Stimulated activated CD4-positive, alpha-beta T cell treated with anti-CD3 and anti-CD28 coated beads, Interleukin-1b, Interleukin-23, amount 100 ng/mL, for 1 hour (primary cell): ENCODE measurements at places on chromosomes 5 and 9.
A peak's percentile ranks its signal among the peaks of the same experiment; 100 is the strongest.

- DNase-seq: no peak
Observed at GRCh38 chr5:1778138-1779020, 21.3 kb downstream of the MRPL36 start.

DNA sequence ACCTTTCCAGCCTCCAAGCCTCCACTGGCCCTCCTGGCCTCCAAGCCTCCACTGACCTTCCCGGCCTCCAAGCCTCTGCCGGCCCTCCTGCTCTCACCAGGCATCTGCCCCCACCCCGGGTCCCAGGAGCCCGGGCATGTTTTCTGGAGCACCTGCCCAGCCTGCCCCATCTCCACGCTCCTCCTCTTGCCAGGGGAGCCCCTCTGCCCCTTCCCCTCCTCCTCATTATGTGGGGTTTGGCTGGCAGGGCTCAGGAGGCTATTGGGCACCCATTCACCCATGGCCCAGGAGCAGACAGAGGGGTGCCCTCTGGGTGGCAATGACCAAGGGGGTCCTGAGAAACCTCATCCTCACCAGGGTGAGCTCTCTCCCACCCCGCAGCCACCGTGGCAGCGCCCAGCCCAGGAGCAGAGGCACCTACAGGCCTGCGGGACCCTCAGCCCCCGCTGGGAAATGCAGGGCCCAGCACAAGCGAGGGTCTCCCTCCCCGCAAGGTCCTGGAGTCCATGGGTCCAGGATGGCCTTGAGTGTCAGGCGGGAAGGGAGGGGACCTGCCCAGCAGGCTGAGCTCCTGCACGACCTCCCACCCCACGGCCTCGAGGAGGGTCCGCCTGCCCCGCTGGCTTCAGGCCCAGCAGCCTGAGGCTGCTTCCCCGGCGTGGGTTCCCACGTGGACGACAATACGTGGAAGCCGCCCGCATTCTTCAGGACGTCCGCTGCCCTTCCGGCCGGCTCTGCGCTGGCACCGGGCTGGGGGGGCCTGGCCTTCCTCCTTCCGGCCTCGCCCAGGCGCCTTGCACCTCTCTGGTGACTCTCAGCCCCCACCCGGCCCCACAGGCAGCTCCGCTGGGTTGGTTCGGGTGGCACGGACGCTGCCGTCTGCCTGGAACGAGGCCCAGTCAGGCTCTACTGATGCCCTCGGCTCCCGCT, 51.4 kb upstream of the NRARP start:
- no peak for DNase-seq

- DNase-seq: no peak
Observed at GRCh38 chr5:58544926-58545325, 37.9 kb upstream of the RAB3C start.

DNA sequence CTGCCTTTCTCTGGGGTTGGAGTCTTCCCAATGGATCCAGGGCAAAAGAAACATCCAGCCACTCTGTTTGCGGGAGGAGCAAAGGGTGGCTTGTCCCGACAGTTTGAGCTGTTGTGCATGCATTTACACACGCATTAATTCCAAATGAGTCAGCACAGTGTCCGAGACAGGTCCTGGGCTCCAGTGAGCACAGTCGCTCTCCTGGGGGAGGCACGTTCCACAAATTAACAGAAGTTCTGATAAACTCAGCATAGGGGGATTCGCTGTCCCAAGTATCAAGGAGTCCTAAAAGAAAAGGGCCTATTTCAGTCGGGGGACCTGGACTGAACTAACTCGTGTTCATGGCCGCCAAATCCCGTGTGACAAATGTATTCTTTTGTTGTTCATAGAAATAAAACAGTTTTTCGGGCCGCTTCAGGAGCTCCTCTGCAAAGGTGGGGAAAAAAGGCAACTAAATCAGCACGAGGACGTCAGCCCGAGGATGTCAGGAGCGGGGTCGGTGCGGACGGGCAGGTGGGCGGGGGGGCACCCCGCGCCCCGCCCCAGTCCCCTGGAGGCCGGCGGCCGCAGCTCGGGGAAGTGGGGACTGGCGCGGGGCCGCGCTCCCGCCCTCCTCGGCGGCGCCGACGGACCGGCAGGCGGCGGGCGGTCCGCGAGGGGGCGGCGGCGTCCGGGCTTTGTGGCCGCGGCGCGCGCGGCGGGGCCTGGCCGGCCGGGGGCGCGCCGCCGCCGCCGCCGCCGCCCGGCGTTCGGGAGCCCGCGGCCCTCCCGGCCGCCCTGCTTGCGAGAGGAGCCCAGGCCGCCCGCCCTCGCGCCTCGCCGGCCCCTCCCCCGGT, at the start of gene MSANTD3:
TSS of gene MSANTD3 (plus strand) at position 614 of the 836 bp plus-strand sequence. CDS start 14,796 bp downstream, outside the sequence.
- peak; percentile 16 for DNase-seq

DNA sequence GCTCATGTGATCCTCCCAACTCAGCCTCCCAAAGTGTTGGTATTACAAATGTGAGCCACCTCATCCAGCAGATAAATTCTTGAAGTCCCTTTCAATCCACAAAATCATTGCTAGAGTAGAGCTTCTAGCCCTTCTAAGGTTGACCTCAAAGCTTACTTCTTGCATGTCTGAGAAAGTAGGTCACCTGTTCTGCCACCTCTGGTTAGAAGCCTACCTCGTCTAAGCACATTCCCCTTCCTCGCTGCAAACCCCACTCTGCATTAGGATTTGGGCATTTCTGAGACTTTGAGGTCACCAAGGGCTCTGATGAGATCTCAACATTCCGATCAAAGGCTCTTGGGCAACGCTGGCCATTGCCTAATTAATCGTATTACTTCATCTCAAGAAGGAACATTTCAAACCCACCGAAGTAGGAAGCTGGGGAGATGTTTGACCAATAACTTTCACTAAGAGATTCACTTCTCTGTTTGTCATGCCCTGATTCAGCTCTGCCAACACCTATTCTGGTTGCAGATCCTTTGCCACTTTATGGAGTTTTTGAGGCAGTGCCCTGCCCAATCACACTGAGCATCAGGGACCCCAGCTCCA, 8.6 kb downstream of the ADAM19 start:
- no peak for DNase-seq

DNA sequence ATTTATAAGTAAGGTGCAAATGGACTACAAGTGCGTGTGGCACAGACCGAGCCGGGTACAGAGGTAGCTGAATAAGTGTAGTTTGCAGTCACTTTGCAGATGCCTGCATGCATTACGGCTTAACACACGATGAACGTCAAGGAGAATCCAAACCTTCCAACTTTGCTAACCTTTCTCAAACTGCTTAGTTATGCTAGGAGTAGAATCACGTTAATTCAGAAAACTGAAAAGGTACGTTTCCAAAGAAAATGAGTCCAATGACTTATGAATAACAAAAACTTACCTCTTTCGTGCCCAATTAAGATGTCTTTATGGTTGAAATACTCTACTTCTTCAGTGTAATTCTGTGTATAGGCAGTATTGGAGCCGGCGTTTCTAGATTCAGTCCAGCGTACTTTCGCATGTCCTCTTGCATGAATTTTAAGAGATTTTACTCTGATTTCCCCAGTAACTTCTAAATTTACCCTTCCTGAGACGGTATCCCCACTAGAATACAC, 539 bp downstream of the ARRDC3 start:
- no peak for DNase-seq

- no peak for DNase-seq
Observed at GRCh38 chr5:150085950-150086715, at the start of gene CSF1R. TSS of gene CSF1R (minus strand) at chr5:150086554. CDS start at chr5:150086427, 127 bp downstream.

DNA sequence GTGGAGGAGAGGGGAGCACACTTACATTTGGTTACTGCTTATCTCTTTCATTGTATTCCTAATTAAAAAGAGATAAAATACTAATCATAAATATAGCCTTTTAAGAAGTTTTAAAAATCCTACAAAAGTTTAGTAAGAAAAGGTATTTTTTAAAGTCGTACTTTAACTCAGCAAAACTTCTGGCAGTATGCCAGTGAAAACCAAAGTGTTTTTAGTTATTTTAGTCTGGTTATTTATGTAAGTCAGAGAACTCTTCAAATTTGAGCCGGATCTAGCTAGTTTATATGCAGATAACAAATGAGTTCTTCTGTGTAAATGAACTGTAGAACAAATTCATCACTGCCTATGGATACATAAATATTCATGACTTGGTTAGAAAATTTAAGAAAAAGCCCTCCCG, 36.5 kb upstream of the ANKDD1B start:
- DNase-seq: no peak

GRCh38 chr5:132016721-132017250, 5.3 kb upstream of the ACSL6 start:
- no peak for DNase-seq

GRCh38 chr5:180583738-180584137, 7.6 kb downstream of the SCGB3A1 start:
- no peak for DNase-seq

DNA sequence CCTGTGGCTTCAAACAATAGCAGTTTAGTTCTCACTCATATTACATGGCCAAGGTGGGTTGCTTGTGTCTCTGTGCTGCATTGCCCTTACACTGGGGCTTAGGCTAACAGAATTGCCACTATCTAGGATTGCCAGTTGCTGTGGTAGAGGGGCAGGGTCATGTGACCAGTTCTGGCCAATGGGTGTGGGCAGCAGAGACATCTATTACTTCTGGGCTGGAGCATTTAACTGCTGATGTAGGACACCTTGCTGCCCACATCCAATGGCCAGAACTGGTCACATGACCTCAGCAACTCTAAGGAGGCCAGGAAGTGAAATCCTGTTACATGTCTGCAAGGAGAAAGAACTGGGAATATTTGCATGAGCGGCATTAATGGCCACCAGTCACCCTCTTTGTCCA, 199.3 kb downstream of the C9orf152 start:
- DNase-seq: no peak

- no peak for DNase-seq
Observed at GRCh38 chr9:89372979-89373378, 54.7 kb downstream of the SECISBP2 start.

GRCh38 chr5:141298376-141298775, 5.5 kb downstream of the SLC25A2 start:
- no peak for DNase-seq

- DNase-seq: no peak
Observed at GRCh38 chr9:29999645-30000044, 2384.8 kb upstream of the ACO1 start.

DNA sequence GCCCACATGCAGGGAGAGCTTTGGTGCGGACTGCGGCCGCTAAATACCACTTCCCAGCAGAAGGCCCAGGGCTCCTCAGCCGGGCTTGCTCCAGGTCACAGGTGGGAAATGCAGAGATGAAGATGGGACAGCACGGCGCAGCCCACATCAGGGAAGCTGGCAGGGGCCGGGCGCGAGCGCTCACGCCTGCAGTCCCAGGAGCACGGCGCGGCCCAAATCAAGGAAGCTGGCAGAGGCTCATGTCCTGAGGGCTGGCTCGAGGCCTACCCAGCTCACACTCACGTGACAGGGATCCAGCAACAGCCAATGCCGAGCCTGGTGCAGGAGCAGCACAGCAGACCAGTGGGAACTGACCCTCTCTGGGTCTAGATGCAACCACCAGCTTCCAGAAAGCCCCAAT, 16.3 kb downstream of the LPCAT1 start:
- no peak for DNase-seq

- no peak for DNase-seq
Observed at GRCh38 chr5:180898621-180899246, at the start of gene BTNL8. TSS of gene BTNL8 (plus strand) at chr5:180899159. CDS start at chr5:180899311, 152 bp downstream.

DNA sequence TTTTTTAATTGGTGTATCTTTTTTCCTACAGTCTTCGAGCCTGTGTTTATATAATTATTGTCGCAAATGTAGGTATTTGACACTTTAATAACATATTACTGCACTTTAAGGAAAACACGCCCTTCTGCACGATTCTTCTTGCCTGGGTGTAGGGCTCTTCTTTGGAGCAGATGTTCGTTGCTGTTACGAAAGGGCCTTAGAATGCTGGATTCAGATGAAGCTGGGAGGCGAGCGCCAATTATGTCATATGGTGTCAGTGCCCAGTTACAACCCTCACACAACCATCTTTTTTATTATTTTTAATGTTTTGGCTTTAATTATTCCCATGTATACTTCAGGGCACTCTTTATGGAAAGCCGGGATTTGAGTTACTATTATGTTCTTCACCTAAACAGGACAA, 553.0 kb downstream of the EBF1 start:
- no peak for DNase-seq

DNA sequence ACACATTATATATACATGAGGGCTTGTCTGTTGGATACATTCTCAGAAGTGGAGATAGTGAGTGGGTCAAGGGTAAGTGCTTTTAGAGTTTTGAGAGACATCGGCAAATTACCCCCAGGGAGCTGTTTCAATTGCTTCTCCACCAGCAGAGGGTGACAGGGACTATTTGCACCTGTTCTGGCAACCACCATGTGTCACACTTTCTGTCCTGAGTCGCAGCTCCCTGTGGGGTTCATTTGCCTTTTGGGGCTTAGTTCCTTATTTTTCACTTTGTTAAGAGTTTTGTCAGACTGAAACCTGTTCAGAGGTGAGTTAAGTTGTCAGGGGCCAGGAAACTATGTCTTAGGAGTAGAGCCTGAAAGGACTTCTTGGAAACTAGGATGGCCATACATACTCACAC, 20.1 kb upstream of the SLC36A1 start:
- no peak for DNase-seq

DNA sequence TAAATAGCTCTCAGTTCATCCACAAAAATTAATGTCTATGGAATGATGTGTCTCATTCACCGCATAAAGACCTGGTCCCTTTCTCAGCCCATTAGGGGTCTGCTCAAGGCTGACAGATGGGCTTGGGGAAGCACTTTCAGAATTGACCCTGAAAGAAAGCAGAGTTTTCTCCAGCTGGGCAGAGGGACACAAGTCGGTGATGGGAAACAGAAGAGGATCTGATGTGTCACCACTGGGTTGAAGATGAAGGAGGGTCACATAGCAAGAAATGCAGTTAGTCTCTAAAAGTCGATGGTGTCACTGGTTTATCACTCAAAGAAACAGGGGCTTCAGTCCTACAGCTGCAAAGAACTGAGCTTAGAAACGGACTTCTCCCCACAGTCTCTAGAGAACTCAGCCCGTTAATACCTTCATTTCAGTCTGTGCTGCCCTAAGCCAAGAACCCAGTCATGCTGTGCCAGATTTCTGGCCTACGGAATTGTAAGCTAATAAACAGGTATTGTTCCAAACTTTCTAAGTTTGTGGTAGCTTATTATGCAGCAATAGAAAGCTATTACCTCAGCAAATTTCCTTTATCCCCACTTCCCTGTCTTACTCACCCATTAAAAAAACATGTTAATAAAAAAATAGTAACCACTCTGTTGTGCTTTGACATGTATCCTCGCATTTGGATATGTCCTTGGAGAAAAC, 64.6 kb downstream of the ADAMTS12 start:
- no peak for DNase-seq

DNA sequence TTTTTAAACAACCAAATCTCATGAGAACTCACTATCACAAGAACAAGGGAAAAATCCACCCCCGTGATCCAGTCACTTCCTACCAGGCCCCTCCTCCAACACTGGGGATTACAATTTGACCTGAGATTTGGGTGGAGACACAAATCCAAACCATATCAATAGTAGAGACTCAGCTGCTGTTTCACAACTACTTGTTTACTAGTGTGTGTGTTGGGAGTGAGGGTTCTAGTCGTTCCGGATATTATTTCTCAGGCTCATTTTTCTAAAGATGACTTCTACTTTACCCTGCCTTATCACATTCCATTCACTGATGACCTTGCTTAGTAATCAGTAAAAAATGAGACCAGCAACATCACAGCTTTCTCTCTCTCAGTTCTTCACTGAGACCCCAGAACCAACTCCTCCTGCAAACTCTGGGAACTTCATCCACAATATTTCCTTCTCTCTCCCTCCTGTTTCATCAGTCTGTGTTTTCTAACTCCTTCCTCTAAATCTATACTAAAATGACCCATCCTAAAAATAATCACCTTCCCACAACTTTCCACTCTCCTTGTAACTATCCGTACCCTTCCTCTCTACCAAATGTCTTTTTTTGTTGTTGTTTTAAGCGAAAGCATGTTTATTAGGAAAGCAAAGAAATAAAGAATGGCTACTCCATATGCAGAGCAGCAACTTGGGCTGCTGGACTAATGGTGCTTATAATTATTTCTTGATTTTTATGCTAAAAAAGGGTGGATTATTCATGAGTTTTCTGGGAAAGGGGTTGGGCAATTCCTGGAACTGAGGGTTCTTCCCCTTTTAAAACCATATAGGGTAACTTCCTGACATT, 121.5 kb upstream of the SPRY4 start:
- no peak for DNase-seq
